ENCODE measurements at places on chromosomes 11 and 22.

DNA sequence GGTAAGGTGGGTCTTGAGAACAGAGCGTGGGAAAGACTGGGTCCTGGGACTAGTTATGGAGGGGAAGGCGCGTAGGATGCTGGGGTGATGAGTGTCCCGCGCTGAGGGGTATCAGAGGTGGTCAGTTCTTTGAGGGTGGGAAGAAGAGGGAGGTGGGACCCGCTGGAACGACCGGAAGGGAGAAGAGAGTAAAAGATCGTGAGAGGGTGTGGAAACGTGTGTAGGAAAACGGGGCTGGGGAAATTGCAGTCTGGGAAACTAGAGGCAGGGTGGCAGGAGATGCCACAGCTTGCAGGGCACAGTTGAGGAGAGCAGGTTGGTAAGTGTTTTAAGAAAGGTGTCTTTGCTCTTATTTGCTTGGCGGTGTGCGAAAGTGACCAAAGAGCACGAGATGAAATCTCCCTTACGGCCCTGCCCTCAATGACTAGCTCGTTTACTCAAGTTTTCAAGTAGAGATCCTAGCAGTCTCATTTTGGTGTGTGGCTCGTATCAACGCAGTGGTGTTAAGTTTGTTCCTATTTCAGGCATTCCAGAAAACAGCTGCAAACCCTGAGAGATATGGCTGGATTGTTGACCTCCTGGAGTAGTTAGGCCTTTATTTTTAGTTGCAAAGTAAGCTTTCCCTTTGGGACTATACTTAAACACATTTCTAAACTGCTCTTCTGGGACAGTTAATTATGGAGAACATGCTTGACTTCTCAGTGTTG is 615 bp downstream of the STT3A start:
- DNase-seq: no peak

- DNase-seq: no peak
Observed at GRCh38 chr22:36017651-36018091, 11.0 kb downstream of the RBFOX2 start.

DNA sequence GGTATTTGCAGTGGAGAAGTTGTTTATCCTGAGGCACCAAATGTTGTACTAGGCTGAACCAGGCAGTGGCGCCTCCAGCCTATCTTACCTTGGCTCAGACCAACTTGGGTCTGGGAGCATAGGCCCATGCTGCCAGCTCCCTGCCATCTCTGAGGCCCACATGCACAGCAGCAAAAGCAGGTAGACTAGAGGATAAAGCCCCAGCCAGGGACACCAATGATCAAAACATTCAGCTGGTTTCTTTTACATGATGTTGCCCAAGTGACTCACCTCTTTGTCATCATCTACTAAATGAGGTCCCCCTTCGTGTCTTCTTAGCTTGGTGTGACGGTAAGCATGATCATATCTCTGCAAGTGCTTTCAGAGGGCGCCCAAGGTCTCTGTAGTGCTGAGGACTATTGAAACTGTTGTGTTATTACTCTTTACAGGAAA is 112.1 kb upstream of the DRD2 start:
- DNase-seq: no peak

DNA sequence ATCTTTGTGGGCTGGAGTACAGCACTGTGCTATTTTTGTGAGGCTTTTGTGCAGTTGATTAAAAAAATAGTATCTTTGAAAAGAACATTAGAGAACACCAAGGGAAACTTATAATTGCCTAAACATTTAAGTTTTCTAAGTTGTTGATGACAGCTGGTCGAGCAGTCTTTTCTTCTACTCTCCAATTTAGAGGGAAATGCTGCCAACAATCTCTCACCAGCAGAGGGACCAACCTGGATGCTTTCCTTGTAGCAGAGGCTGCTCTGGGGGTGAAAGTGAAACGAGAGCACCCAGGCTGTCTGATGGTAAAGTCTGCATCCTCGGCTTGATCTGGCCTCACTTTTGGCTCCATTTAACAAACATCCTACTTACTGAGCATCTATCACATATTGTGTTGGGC is 1286.5 kb upstream of the TENM4 start:
- DNase-seq: no peak

DNA sequence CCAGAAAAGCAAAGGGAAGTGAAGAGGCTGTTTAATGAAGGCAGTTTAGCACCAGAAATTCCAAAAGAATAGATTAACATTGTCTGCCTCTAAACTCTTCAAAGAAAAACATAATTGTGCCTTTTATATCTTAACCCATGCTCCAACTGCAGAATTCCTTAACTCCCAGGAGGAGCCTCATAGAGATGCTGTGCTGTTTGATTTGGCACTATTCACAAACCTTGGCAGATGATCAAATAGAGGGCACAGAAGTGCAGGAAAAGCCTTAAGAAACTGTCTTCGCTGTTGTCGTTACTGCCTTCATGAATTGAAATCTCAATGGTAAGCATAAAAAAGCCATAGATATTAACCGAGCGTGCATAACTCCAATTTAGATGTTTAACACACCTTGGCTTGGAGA is 124.1 kb upstream of the MPPED2 start:
- no peak for DNase-seq

- no peak for DNase-seq
Observed at GRCh38 chr11:118008271-118008911, 22.2 kb downstream of the IL10RA start.

DNA sequence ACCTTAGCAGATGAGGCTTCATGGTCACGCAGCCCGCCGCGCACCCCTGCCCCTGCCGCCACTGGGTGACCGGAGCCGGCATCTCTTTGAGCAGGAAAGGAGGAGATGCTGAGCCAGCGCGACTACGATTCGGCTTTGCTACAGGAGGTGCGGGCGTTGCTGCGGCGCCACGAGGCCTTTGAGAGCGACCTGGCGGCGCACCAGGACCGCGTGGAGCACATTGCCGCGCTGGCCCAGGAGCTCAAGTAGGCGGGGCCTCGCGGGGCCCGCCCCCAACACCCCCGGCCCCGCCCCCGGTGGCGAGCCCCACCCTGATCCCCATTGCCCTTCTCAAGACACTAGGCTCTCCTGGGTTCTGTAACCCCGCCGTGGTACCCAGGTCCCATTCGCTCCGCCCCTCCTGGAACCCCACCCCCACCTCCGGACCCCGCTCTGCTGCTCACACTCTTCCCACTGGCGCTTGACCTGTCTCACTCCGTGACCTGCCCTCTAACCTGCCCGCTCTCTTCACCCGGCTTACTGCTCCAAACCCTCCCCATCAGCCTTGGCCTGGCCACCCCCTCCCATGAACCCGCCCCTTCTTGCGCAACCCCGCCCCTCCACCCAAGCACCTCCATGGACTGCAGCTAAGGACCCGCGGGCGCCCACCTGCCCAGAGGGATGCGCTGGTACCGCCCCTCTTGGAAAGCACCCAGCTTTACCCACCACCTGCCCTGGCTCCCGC is 9.1 kb downstream of the CTSF start:
- peak; percentile 16 for DNase-seq

DNA sequence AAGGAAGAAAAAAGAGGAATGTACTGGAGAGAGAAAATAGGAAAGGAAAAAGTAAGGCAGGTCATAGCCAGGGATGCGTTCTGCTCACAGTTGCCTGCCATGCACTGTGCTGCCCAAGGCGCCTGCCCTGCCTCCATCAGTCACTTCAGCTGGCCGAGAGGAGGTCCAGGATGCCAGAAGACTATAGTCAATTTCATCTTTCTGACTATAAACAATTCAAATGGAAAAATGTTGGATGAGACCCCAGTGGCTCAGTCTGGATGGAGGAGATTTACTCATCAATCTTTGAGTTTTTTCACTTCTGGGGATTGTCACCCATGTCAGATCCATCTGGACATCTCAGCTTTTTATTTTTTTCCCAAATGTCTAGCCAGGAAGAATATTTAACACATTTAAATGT is 36.7 kb upstream of the CLMP start:
- no peak for DNase-seq

DNA sequence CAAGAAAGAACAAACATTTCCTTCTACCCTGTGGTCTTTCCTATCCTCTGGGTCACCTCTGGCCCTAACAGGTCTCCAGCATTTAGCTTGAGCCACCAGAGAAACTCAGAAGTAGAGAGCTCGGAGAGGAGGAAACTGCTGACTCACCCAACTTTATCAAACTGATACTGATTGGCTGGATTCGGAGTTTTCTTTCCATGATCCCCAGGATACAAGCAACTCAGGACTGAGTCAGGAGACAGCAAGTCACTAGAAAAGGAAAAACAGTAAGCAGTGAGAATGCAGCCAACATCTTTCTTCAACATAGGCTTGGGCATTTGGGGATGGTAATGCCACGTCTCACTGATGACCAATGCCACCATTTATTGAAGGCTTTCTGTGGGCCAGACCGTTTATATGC is 32.7 kb downstream of the THOC5 start:
- no peak for DNase-seq

- no peak for DNase-seq
Observed at GRCh38 chr11:2769409-2770095, 69.8 kb upstream of the KCNQ1OT1 start.

- DNase-seq: no peak
Observed at GRCh38 chr11:28132548-28132947, 24.4 kb downstream of the METTL15 start.

DNA sequence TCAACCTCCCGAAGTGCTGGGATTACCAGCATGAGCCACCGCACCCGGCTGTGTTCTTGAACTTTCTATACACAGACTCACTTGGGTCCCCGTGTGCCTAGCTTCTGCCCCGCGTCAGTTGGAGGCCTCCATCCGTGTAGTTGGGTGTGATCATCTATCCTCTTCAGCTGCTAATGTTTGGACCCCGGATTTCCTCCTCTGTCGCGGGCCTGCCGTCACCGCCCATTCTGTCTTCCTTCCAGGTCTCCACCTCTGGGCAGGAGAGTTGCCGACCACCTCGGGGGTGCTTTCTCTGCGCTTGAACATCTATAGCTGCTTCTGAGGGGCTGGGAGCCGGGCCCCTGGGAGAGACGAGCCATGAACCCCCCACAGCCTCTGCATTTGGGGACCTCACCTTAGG is 5.5 kb downstream of the CDC42EP1 start:
- DNase-seq: no peak

DNA sequence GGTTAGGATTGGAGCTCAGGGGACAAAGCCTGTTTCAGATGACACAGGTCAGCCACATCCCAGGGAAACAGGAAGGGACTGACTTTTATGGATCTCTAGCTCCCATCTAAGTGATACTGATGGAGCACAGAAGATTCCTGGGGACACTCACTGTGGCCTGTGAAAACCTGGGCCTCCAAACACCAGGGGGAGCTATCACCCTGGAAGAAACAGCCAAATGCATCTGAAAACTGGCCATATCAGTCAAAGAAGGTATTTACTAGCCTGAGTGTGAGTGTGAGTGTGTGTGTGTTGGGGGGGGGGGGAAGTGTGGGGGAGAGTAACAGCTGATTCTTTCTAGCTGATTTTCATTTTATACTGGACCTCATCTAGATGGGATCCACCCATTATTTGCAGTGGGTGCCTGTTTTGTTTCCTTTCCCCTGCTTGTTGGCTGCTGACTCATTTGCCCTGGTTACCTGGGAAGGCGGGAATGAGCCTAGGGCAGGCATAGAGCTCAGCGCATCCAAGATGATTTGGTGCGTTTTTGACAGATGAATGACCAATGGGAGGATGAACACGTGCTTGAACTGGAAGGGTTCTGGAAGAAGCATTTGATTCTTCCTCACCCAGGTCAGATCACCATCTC is 284.0 kb downstream of the KIRREL3 start:
- peak; percentile 6 for DNase-seq

DNA sequence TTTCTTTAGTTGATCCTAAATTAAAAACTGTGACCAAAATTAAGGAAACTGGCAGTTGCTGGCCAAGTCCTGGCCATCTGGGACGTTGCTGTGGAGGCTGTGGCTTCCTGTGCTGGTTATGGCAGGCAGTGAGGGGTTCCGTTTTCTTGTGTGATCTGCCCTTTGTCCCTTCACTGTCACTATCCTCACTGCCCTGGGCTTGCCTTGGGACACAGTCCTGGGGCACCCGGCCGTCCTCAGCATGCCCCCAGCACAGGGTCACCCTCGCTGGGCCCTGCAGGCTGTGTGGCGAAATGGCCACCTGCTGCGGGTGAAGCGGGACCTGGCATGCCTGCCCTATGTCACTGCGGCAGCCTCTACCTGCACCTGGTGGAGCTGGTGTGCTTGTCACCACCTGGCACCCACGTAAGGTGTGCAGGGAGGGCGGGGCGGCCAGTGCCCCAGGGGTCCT is 52.5 kb upstream of the SLC22A12 start:
- no peak for DNase-seq

Data from CD4-positive, alpha-beta T cell treated with Interleukin-15 for 4 hours (primary cell).